CD4-positive, alpha-beta T cell (primary cell): ENCODE measurements at places on chromosomes 12 and 14. TPM values are rescaled to one million over a fixed set of nuclear protein-coding genes. Genes with fewer than 3 reads are reported as not detected.
A peak's percentile ranks its signal among the peaks of the same experiment; 100 is the strongest.

GRCh38 chr14:102690509-102691286 lies 86.6 kb upstream of the TRAF3 start:
- no peak overlapping the region for H3K27ac ChIP-seq
- H3K4me1 ChIP-seq: no peaks in the 10 kb centered on the region
- no peaks in the 10 kb centered on the region for H3K36me3 ChIP-seq
- DNase-seq: no peak
- H3K4me3 ChIP-seq: no peak overlapping the region

Gene NCOR2
- 140 TPM for total RNA-seq

DNA sequence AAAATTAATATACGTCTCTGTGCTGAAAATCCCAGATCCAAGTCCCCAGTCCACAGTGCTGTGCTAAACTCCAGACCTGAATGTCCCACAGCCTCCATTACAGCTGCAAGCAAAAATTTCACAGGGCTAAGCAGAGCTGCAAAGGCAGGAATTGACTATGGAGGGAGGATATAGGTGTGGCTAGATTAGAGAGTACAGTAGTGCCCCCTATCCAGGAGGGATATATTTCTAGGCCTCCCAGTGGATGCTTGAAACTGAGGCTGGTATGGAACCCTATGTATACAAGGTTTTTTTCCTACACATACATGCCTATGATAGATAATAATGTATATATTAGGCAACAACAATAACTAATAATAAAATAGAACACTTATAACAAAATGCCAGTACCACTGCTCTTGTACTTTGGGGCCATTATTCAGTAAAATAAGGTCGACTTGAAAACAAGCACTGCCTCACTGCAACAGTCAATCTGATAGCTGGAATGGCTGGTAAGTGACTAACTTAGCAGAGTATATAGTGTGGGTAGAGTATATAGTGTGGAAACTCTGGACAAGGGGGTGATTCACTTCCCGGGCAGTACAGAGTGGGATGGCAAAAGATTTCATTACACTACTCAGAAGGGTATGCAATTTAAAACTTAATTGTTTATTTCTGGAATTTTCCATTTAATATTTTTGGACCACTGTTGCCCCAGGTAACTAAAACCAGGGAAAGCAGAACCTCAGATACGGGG lies 82.7 kb downstream of the C14orf132 start:
- H3K4me3 ChIP-seq: no peak overlapping the region
- H3K27me3 ChIP-seq: no peaks in the 10 kb centered on the region
- peaks cover 26% of the 10 kb centered on the region for H3K4me1 ChIP-seq
- H3K27ac ChIP-seq: no peak overlapping the region
- no peak for DNase-seq

Gene EGLN3
- total RNA-seq: 1.1 TPM

Gene KCNK13
- not detected for total RNA-seq

GRCh38 chr14:99718811-99719192 lies 34.7 kb downstream of the CYP46A1 start:
- no peak overlapping the region for H3K27ac ChIP-seq
- no peaks in the 10 kb centered on the region for H3K4me1 ChIP-seq
- no peak for DNase-seq
- no peaks in the 10 kb centered on the region for H3K36me3 ChIP-seq
- no peak overlapping the region for H3K4me3 ChIP-seq
- no peaks in the 10 kb centered on the region for H3K27me3 ChIP-seq

- no peak overlapping the region for H3K27ac ChIP-seq
- DNase-seq: peak; percentile 64
Measured at GRCh38 chr12:122646517-122647217, 56.5 kb downstream of the HCAR2 start.

- no peak for DNase-seq
- H3K36me3 ChIP-seq: peaks cover 52% of the 10 kb centered on the region
- H3K4me3 ChIP-seq: no peak overlapping the region
- H3K4me1 ChIP-seq: no peaks in the 10 kb centered on the region
- no peak overlapping the region for H3K27ac ChIP-seq
Measured at GRCh38 chr12:45381351-45381750, 165.5 kb downstream of the ANO6 start.

DNA sequence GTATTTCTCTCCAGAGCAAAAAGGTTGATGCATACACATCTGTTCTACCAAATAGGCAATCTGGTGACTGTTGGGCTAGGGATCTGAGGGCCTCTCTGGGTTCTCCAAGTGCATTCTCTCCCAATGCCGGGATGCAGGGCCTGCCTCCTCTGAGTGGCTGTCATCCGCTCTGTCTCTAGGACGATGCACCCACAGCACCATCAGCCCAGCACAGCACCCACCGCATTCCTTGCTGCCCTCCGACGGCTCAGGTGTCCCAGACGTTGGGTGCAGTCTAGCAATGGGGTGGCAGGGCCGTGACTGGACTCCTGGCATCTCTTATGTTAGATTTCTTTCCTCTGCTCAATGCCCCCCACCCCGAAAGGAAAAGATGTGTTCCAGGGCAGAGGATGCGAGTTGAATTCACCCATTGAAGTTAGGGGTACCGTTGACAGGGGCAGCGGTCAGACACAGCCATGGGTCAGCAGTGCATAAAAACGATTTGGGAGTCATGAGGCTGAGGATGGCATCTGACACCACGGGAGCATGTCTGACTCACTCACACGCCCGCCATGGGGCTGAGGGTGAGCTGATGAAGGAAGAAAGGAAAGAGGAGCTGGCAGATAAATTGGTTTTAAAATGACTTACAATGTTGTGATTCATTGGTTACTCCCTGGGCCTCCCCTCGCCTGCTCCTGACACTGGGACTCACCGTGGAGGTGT lies 93.2 kb upstream of the C14orf180 start:
- no peaks in the 10 kb centered on the region for H3K36me3 ChIP-seq
- H3K27ac ChIP-seq: no peak overlapping the region
- no peaks in the 10 kb centered on the region for H3K4me1 ChIP-seq
- DNase-seq: no peak

Gene CAPZA3
- total RNA-seq: not detected

Gene KLHL33
- total RNA-seq: 0.19 TPM

DNA sequence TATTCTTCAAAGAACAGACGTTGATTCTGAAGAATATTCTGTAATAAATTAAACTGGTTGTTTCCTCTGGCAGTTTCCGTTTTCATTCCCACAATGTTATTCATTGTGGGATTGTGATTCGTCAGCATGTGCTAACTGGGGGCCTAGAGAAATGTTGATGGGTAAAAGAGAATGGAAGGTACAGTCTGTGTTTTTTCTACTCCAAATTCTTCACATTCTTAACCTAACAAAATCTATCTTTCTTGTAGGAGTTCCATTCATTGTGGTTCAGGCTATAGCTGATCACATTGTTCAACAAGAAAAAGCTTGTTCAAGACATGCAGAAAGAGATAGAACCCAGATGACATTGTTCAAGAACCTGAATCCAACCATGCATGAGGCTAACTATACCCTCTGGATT lies 5.9 kb downstream of the CD163 start:
- no peak for DNase-seq
- no peak overlapping the region for H3K4me3 ChIP-seq
- no peaks in the 10 kb centered on the region for H3K36me3 ChIP-seq
- no peaks in the 10 kb centered on the region for H3K4me1 ChIP-seq

Gene DHRS7
- total RNA-seq: 24.5 TPM

DNA sequence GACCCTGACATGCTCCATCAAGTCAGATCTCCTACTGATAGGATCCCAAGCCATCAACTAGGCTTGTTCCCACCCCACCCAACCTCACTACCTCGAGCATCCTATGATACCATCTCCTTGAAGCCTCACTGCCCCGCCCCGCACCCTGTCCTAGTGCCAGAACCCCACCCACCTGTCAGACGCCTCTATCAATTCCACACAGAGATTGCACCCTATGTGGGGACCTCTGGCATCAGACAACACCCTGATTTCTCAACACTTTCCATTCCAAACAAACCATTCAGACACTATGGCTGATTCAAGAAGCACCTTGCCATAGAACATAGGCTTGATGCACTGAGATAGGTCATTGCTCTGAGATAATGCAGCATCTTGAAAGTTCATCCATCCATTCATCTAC lies 3.1 kb upstream of the GLTP start:
- H3K4me1 ChIP-seq: peaks cover 35% of the 10 kb centered on the region
- H3K27ac ChIP-seq: no peak overlapping the region
- H3K36me3 ChIP-seq: no peaks in the 10 kb centered on the region

Gene ERGIC2
- total RNA-seq: 32.1 TPM

DNA sequence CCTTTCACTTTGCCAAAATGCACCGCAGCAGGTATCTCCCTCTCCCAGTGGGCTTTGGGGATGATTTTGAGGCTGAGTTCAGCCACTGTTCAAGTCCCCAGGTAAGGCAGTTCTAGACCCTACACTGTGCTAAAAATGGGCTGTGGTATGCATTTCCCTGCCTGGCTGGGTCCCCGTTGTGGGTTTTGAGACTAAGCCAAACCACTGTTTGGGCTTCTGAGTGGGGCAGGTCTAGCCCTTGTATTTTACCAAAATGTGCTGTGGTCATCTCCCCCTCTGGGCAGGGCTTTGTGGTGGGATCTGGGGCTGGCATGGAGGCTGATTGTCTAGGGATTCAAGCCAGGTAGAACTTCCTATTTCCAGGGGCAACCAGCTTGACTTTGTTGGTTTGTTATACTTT lies 13.6 kb upstream of the OR4Q3 start:
- no peaks in the 10 kb centered on the region for H3K4me1 ChIP-seq
- no peak overlapping the region for H3K27ac ChIP-seq
- no peaks in the 10 kb centered on the region for H3K27me3 ChIP-seq

Gene PROX2
- total RNA-seq: 0.25 TPM

GRCh38 chr12:26028953-26029735 lies 70.7 kb downstream of the RASSF8 start:
- no peaks in the 10 kb centered on the region for H3K4me1 ChIP-seq
- no peak overlapping the region for H3K27ac ChIP-seq
- DNase-seq: no peak
- H3K36me3 ChIP-seq: no peaks in the 10 kb centered on the region

Gene OVCH1
- not detected for total RNA-seq

Gene GYS2
- total RNA-seq: 0.22 TPM

DNA sequence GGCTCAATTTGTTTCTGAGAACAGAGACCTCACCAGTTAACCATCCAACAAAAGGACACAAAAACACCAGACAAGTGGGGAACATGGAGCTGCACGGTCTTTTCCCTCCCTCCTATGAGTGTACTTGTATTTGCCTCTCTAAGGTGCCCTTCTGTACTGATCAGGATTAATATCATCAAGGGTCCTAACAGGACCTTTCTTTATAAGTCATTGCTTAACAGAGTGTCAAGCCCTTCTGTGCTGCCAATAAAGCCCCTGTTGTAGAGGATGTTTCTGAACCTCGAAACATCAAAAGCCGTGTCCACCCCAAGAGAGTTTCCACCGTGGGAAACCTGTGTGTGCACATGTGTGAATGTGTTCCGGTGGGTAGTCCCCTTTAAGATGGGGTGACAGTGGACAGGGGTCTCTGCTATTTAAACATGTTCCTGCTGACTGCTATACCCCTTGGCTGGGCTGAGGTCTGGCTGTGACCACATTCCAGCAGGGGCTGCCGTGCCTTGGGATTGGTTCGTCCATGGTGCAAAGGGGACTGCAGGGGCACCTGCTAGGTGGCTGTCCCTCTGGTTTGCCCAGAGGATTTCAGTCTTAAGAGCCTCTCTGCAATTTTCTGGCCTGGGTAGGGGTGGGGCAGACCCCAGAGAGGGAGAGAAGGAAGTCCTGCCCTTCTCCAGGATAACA lies 6.0 kb downstream of the ESRRB start:
- H3K36me3 ChIP-seq: no peaks in the 10 kb centered on the region
- DNase-seq: no peak
- H3K27me3 ChIP-seq: peaks cover 54% of the 10 kb centered on the region
- peaks cover 1% of the 10 kb centered on the region for H3K4me1 ChIP-seq

GRCh38 chr12:71010143-71010479 lies 89.6 kb upstream of the PTPRR start:
- no peak overlapping the region for H3K4me3 ChIP-seq
- no peaks in the 10 kb centered on the region for H3K27me3 ChIP-seq

- no peak overlapping the region for H3K4me3 ChIP-seq
- no peaks in the 10 kb centered on the region for H3K36me3 ChIP-seq
- peaks cover 25% of the 10 kb centered on the region for H3K27me3 ChIP-seq
- no peak overlapping the region for H3K27ac ChIP-seq
Measured at GRCh38 chr14:104980611-104981531, 2.7 kb upstream of the AHNAK2 start.

DNA sequence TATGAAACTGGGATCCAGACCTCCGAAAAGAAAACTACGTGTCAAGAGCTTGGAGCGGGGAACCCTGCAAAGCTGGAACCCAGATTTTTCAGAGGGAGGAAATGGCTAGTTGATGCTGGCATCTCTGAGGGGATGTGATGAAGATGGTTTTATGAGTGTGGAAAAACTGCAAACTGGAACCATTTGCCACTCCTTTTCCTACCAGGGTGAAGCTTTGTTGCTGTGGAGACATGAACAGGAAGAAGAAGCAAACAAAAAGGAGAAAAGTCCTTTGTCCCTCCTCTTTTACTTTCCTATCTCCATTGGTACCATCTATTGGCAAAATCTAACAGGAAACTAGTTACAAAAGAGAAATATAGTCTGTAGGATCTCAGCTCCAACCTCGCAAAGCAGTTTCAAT lies 39.2 kb downstream of the CDK17 start:
- no peaks in the 10 kb centered on the region for H3K36me3 ChIP-seq
- no peak overlapping the region for H3K27ac ChIP-seq
- no peaks in the 10 kb centered on the region for H3K27me3 ChIP-seq

GRCh38 chr14:83470466-83470865 lies 1936.8 kb upstream of the SEL1L start:
- no peaks in the 10 kb centered on the region for H3K4me1 ChIP-seq
- no peaks in the 10 kb centered on the region for H3K27me3 ChIP-seq
- H3K4me3 ChIP-seq: no peak overlapping the region
- no peaks in the 10 kb centered on the region for H3K36me3 ChIP-seq

Gene TAMALIN
- total RNA-seq: 495 TPM

- H3K4me3 ChIP-seq: no peak overlapping the region
- H3K4me1 ChIP-seq: peaks cover 39% of the 10 kb centered on the region
- H3K27ac ChIP-seq: no peak overlapping the region
- no peaks in the 10 kb centered on the region for H3K27me3 ChIP-seq
- DNase-seq: no peak
- peaks cover 77% of the 10 kb centered on the region for H3K36me3 ChIP-seq
Measured at GRCh38 chr12:49052451-49053208, 8.0 kb downstream of the KMT2D start.

- peaks cover 2% of the 10 kb centered on the region for H3K4me1 ChIP-seq
- H3K27ac ChIP-seq: no peak overlapping the region
- H3K36me3 ChIP-seq: peaks cover 68% of the 10 kb centered on the region
Measured at GRCh38 chr14:95431199-95432143, 85.0 kb downstream of the SYNE3 start.
